ENCODE measurements at places on chromosomes 2 and 18.

GRCh38 chr2:162821176-162821575 is 17.4 kb downstream of the KCNH7 start:
- no peak for DNase-seq

DNA sequence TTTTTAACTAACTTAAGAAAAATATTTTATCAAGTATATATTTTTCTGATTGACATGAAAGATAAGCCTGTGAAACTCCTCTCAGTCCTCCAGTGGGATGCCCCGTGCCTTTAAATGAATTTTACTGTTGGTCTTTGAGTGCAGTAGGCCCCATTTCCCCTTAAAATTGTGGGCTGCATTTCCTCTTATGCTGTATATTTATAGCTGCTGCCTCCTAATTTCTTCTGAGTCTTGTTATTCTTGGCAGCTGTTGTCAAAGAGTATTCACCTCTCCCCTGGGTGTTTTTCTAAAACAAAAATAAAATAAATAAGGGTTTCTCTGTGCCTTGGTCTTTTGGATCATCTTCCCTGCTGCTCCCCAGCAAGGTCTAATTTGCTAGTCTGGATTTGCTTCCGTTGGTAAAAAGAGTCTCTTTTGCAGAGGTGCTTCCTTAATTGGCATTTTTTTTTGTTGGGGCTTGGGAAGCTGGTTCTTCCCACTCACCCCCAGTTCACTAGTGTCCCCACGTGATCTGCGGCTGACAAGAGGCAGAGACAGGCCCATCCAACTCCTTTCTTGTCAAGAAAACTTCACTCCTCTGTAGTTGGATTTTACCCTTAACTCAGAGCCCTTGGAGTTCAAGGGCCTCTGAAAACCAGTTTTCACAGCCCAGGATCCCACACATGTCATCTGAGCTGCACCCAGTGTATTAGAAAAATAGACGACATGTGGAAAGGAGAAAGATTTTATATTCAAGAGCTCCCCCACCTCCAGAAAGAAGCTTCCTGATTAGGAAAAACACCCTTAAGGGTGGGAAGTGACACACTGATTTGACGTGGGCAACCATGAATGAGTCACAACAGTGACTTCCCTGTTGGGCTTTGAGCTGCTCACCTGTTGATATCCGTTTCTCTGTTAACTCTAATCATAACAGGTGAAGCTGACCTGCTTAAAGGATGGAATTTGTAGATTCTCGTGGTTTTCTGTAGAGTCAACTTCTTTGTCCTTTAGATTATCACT is 431.5 kb downstream of the DCDC2C start:
- no peak for DNase-seq

- DNase-seq, result no peak
Measured at GRCh38 chr2:108908713-108909070, 80.3 kb downstream of the EDAR start.

GRCh38 chr2:158499383-158499782 is 42.6 kb downstream of the PKP4 start:
- DNase-seq, result no peak

GRCh38 chr18:33928231-33928630 is 296.5 kb downstream of the NOL4 start:
- DNase-seq, result no peak

GRCh38 chr2:233999182-233999581 is 51.3 kb upstream of the SPP2 start:
- DNase-seq, result no peak

DNA sequence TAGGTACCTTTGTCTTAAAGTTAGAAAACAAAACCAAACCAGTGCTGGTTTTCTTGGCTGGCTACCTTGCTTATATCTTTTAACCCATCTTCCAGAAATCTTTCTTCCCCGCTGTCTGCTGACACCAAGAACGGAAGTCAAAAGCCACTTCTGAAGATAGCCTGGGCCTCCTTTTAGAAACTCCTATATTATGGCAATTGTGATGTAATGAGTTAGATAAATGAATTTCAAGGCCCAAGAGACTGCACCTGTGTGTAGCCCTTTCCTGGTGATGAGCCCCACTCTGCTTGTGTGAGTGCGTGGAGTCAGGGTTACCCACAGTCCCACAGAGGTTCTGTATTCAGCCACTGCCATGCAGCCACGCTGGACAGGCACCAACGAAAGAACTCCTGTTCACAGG is 60.7 kb downstream of the ARMC9 start:
- no peak for DNase-seq

- no peak for DNase-seq
Measured at GRCh38 chr2:200337621-200338020, 31.1 kb downstream of the SPATS2L start.
